NCI-H460 (cell line): ENCODE measurements at places on chromosomes 12 and 14. TPM values are rescaled to one million over a fixed set of nuclear protein-coding genes. Genes with fewer than 3 reads are reported as not detected.

Gene STAB2
- total RNA-seq, result not detected in 2 replicates

Gene ANKRD33
- not detected in 2 replicates for total RNA-seq

Gene TPH2
- not detected in 2 replicates for total RNA-seq

Gene TESPA1
- total RNA-seq, result not detected in 2 replicates

Gene ANG
- 12.5 and 14.7 TPM in 2 replicates for total RNA-seq

Gene ADAMTS20
- 0.09 and 0.17 TPM in 2 replicates for total RNA-seq

Gene KCNH3
- 0.32 and 0.49 TPM in 2 replicates for total RNA-seq

Gene SCNN1A
- total RNA-seq, result 0.29 and 1.7 TPM in 2 replicates

Gene SYT1
- total RNA-seq, result 12.9 and 14.5 TPM in 2 replicates

Gene DCAF4
- total RNA-seq, result 18.8 and 21.5 TPM in 2 replicates

- peak; percentile 98 for DNase-seq
Observed at GRCh38 chr12:124713041-124713435, 145.6 kb upstream of the NCOR2 start.

DNA sequence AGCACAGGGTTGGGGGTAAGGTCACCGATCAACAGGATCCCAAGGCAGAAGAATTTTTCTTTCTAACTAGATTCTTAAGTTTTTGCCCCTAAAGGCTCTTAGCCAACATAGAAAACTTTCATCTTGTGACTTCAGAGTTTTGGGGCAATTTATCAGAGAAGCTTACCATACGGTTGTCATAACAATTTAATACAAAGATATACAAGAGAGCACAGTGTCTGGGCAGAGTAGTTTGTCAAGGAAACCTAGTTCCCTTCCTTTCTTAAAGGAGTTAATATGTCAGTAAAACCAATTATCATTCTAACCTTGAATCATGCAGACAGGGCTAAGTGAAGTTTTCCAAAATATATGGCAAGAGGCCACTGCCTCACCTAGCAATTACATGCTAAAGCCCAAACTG, 18.4 kb downstream of the NR2C1 start:
- no peak for DNase-seq

- DNase-seq, result no peak
Observed at GRCh38 chr12:88518863-88519403, 61.3 kb downstream of the KITLG start.

- DNase-seq, result no peak
Observed at GRCh38 chr12:28961948-28962384, 187.1 kb upstream of the FAR2 start.

DNA sequence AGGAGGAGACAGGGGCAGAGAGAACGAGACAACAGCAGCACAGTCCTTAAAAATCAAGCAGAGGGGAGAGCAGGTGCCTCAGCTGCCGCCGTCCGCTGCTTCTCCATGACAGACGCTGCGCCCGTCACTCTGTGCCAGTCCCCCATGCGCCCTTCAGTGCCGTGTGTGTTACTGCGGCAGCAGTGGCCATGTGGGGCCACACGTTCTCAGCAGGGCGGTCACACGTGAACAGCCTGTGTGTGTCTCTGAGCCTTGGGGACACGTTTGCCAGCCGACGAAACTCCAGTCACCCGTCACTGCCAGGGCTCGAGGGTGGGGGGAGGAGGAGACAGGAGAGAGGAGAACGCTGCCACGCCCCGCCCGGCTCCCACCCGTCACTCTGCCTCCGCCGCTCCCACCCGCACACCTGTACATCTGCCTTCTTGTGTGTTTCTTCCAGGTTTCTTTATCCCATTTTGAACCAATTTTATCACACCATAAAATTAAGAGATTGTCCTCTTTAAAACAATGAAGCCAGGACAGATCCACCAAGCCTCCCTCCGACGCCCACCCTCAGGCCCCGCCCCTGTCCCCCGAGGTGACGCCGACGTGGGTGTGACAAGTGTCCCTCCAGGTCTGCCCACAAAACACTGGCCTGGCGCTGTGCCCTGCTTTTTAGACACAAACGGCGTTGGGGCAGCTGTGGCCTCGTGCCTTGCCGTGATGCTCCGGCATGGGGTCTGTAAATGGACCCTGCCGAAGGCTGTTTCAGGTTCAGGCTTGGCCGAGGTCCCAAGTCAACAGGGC, 58.2 kb downstream of the GALNT9 start:
- no peak for DNase-seq

DNA sequence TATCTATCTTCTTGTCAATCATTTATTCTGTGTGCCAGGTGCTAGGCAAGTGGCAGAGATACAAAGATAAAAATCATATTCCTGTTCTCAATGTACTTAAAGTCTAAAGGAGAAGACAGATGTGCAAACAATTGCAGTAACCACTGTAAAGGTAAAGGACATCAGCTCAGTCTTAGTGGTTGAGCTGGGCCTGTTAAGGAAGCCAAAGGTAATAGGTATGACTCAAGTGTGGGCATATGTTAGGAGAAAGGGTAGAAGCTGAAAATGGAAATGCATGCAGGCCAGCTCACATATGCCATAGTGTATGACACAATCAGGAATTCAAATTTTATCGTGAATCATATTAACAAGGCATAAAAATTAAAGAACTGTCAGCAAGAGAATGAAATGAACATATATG, 49.8 kb downstream of the FAR2 start:
- no peak for DNase-seq

GRCh38 chr12:115294453-115295133, 610.6 kb upstream of the TBX3 start:
- no peak for DNase-seq

DNA sequence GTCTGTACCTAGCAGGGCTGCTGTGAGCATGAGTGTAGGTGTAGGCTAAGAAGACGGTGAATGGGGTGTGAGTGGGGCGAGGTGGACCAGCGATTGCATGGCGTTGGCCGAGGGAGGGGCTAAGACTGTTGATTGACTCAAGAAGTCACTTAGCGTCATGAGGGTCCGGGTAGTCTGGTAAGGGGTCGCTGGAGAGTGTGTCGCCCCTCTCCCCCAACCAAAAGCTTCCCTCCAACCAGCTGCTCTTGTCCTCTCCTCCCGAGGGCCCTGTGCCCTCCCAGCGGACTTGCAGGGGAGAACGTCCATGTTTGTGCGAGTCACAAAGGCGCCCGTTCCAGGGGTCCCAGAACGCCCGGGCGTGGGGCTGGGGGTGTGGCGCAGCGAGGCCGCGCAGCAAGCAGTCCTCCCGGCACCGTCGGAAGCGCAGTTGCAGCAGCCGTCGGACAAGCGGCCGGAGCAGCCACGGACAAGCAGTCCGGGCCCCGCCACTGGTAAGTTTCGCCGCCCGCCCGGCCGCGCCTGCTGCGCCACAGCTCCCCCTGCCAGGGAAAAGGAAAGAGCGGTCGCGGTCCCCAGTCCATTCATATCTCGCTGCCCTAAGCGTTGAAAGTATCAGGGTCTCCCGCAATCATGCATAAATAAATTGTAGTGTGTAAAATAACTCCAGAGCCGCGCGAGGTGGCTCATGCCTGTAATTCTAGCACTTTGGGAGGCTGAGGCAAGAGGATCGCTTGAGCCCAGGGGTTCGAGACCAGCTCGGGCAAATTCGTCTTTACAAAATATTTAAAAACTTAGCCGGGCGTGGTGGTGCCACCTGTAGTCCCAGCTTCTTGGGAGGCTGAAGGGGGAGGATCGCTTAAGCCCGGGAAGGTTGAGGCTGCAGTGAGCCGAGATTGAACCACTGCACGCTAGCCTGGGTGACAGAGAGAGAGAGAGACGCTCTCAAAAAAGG, at the start of gene CCDC63:
Gene CCDC63, plus strand, starts transcription at position 373 of the 952 bp plus-strand sequence. CDS start 5,968 bp downstream, outside the sequence.
- DNase-seq, result peak; percentile 49

- no peak for DNase-seq
Observed at GRCh38 chr14:101082436-101083384, 179.2 kb upstream of the RTL1 start.

GRCh38 chr12:76189851-76190250, 105.4 kb upstream of the NAP1L1 start:
- DNase-seq, result no peak

DNA sequence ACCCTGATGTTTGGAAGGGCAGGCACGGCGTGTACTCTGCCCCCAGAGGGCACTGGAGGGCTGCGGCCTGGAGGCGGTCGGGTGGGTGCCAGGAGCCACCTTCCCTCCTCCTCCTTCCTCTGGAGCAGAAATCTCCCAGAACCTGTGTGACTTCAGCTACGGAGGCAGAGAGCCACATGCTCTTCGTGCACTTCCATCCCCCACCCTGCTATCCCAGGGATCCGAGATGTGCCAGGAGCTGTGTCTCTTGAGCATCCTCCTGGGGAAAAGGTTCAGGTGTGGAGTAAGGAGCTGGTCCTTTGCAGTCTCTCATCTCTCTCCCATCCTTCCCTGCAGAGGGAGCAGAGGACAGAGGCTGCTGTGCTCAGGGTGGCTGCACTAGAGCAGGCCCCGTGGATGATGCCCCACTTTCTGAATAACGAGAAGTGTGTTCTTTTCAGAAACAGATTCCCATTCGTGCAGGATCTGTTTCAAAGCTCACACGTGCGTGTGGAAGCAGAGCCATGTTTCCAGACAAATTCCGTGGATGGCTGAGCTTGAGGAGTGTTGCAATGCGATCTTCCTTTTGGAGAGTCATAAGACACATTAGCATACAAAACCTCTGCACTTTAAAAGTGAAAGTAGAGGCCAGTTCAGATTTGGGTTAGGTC, 162.9 kb downstream of the ADGRD1 start:
- no peak for DNase-seq

- DNase-seq, result no peak
Observed at GRCh38 chr14:100037353-100037752, 27.9 kb upstream of the EVL start.

DNA sequence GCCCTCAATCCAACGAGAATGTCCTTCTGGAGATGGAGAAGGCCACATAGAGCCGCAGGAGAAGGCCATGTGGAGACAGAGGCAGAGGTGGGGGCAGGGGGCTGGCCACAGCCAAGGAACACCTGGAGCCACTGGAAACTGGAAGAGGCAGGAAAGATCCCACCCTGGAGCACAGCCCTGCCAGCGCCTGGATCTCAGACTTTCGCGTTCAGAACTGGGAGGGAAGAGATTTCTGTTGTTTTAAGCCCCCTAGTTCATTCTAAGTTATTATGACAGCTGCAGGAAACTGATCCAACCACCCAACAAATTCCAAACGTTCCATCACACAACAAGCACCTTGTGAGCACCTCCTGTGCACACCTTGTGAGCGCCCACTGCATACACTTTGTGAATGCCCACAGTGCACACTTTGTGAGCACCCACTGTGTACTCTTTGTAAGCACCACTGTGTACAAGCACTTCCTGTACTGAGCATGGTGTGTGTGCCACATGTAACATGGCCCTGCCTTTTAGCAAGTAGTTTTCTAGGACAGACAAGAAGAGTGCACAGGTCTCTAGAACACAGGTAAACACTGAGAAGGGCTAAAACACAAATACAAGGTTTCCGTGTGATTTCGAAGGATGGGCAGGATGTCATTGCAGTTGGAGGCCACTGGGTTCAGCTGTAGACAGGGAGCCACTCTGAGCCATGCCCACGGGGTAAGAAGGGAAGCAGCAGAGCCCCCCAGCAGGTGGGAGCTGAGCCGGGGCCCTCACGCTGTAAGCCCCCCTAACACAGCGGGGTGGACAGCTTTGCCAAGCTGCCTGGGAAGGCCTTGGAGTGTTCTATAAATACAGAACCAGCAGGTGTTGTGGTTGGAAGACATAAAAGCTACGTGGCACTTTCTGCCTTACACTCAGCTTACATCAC, 15.4 kb downstream of the RIMBP2 start:
- DNase-seq, result no peak

- no peak for DNase-seq
Observed at GRCh38 chr12:795305-795704, 42.9 kb downstream of the WNK1 start.

GRCh38 chr12:69059465-69060457, 126.8 kb upstream of the CPM start:
- peak; percentile 13 for DNase-seq

DNA sequence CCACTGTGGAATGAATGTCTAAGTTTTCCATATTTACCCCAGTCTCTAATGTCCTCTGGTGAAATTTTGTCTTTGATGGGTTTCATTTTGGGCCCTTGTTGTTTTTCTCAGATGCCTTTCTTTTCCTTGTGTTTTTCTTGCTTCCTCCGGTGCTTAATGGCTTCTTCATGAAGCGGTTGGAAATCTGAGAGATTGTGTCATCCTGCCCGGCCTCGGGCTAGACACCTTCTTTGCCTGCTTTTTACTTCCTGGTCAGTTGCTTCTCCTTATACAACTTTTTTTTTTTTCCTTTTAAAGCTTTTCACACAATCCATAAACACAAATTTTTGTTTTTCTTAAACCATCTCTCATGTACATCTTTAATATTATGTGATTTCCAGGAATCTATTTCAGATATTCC, 7.1 kb downstream of the ETV6 start:
- DNase-seq, result no peak

GRCh38 chr14:69663300-69663643, 51.9 kb downstream of the SUSD6 start:
- DNase-seq, result no peak

GRCh38 chr12:54193434-54193833, 4.6 kb upstream of the SMUG1 start:
- no peak for DNase-seq

- peak; percentile 51 for DNase-seq
Observed at GRCh38 chr12:106138633-106139421, at the start of gene NUAK1. NUAK1 (minus strand) TSS chr12:106138954; CDS start chr12:106138653, 301 bp downstream.

- DNase-seq, result no peak
Observed at GRCh38 chr12:121580959-121581685, at the start of gene KDM2B. KDM2B (minus strand) TSS chr12:121581023; CDS start chr12:121580911, 112 bp downstream.

DNA sequence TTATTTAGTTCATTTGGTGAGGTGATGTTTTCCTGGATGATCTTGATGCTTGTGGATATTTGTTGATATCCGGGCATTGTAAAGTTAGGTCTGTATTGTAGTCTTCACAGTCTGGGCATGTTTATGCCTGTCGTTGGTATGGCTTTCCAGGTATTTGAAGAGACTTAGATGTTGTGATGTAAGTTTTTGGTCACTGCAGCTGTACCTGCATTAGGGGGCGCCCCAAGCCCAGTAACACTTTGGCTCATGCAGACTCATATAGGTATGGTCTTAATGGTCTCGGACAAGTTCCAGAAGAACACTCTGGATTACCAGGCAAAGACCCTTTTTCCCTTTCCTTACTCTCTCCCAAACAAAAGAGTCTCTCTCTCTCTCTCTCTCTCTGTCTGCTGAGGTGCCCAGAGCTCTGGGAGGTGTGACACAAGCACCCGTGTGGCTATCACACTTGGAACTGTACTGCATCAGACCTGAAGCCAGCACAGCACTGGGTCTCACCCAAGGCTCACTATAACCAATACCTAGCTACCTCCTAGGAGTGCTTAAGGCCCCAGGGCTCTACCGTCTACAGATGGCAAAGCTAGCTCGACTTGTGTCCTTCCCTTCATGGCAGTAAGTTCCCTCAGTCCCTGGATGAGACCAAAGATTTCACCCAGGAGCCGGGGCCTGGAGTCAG, 425.8 kb upstream of the ATXN7L3B start:
- DNase-seq, result no peak

- peak; percentile 31 for DNase-seq
Observed at GRCh38 chr12:47686645-47687240, 19.1 kb downstream of the RPAP3 start.

GRCh38 chr14:62364800-62365280, 602.6 kb downstream of the SNAPC1 start:
- DNase-seq, result no peak

GRCh38 chr12:101111441-101111840, 98.6 kb downstream of the SLC5A8 start:
- no peak for DNase-seq
